ENCODE measurements at places on chromosomes 7 and 10.

DNA sequence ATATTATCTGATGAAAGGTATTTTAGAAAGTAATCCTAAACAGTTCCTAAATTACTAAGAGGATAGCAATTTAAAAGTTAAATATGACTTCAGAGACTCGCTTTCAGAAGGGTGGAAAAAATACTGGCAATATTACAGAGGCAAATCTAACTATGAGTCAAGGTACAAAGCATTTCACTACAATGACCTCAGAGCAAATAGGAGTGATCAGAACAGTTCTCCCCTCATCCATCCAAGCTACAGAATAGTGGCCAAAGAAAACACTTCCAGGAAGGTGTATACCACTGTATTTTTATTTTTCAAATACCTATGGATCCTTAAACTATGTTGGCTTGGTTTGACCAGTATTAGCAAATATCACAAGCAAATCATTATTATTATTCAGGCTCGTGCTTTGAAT, 112.8 kb upstream of the ODAD2 start:
- DNase-seq, result no peak

DNA sequence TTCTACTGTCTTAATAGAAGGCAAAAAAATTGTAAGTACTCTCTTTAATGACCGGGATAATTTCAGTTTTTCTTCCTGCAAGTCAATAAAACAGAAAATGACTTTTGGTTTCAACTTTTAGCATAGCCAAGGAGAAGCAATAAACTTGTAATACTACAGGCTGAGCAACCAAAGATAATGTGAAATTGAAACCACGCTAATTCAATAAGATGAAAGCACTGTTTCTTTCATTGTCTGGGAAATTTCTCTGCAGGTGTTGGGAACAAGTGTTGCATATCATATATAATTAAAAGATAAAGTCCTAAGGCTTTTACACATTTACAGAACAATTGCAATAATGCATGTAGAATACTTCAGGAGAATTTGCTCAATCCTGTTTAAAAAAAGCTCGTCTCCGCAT, 462.3 kb downstream of the PAXIP1 start:
- DNase-seq, result no peak

GRCh38 chr7:85011127-85011526, 175.7 kb downstream of the SEMA3D start:
- no peak for DNase-seq

- DNase-seq, result peak; percentile 44
Measured at GRCh38 chr10:62831346-62831745, 15.2 kb upstream of the EGR2 start.

DNA sequence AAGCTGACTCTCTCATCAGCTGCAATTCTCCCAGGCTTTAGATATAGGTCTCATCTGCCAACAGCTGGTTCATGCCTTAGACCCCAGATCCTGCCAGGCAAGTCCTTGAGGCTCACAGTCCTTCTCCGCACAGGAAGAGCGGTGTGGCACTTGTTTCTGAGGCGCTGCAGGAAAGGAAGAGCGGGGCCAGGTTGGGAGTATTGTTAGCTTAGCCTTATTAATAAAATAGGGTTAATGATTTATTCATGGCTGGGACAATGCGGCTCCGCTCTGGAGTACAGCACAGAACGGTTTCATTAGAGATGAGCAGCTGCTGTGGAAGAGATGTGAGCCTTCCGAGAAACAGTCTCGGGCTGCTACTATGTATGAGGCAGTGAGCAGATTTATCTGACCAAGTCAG, 78.1 kb downstream of the FZD1 start:
- DNase-seq, result no peak

GRCh38 chr7:110311556-110311955, 779.4 kb upstream of the LRRN3 start:
- DNase-seq, result no peak

GRCh38 chr7:136717910-136718557, 150.4 kb upstream of the CHRM2 start:
- DNase-seq, result no peak

GRCh38 chr10:118626953-118627352, 31.5 kb upstream of the PRLHR start:
- peak; percentile 31 for DNase-seq

GRCh38 chr7:94314413-94315410, 80.0 kb upstream of the COL1A2 start:
- no peak for DNase-seq

DNA sequence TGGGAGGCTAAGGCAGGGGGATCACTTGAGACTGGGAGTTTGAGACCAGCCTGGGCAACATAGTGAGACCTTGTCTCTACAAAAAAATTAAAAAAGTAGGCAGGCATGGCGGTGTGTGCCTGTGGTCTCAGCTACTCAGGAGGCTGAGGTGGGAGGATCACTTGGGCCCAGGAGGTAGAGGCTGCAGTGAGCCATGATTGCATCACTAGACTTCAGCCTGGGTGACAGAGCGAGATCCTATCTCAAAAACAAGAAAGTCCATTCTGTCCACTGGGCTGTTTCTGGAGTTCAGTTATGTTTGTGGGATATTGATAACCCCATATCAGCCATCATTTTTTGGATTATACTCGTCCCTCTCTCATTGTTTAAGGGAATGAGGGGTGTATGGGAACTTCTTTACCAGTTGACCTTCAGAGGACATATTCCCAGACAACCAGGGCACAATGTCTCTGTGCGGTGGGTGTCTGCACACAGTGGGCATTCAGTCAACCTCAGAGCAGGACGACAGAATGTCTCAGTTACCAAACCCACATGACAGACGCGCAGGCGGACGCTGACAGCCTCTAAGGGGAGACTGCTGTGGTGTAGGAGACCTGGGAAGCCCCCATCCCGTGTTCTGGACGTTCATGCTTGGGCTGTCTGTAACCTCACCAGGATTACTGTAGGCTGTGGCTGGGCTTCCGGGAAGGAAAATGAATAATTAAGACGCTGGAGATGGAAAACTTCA, 69.4 kb downstream of the CARD11 start:
- no peak for DNase-seq

DNA sequence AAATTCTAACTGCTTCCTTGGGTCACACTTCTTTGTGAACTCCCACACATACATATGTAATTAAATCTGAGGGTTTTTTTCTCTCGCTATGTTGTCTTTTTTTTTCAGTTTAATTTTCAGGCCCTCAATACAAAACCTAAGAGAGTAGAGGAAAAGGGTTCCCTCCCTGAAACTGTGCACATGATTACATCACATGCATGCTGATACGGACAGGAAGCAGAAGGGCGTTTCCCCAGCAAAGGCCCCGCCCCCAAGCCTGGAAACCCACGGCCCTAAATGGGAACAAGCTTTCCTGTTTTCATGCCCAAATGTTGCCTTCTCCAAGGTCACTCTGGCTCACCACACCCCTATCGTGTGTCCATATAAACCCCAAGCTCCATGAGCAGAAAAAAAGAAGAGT, 115.4 kb downstream of the TEX36 start:
- no peak for DNase-seq

GRCh38 chr7:37674531-37674930, 9.0 kb upstream of the GPR141 start:
- DNase-seq, result no peak

DNA sequence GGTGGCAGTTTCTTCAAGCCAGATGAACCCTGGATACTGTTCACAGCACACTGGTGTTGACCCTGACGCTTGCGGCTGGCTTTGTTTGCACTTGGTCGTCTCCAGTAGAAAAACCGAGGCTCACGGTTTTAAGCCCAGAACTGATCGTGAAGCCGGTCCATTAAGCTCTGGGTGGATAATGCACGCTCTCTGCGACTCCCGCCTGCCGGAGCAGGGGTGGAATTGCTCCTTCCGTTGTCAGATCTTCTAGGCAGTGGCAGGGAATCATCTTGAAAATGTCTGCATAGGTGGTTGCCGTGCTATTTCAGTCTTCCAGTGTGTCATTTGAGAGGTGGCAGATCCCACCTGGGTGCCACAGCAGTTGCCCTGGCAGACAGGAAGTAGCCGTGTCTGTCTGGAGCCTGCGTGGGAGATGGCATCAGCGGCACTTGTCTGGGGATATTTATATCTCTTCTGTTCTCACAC, 35.9 kb upstream of the AP5Z1 start:
- peak; percentile 64 for DNase-seq

DNA sequence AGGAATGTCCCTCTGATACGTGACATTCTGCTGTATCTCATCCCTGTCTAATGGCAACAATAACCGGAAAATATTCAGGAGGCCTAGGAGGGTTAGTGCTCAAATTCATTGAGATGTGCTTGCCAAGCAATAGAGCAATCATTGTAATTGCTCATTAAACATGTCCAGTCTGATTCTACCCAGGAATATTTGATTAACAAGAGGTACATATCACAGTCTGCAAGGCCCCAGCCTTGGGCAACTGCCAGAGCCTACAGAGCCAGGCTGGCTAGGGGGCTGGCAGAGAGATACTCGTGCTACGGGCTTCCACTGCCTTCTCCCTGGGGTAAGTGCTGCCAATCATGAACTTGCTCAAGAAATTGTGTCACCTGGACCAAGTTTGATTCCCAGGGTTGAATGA, 99.1 kb downstream of the ALOX5 start:
- DNase-seq, result no peak

- no peak for DNase-seq
Measured at GRCh38 chr10:122779924-122780323, 65.7 kb downstream of the CUZD1 start.

- no peak for DNase-seq
Measured at GRCh38 chr10:8066124-8066523, 11.6 kb downstream of the GATA3 start.

GRCh38 chr7:76278540-76278939, 23.9 kb upstream of the HSPB1 start:
- DNase-seq, result peak; percentile 35

DNA sequence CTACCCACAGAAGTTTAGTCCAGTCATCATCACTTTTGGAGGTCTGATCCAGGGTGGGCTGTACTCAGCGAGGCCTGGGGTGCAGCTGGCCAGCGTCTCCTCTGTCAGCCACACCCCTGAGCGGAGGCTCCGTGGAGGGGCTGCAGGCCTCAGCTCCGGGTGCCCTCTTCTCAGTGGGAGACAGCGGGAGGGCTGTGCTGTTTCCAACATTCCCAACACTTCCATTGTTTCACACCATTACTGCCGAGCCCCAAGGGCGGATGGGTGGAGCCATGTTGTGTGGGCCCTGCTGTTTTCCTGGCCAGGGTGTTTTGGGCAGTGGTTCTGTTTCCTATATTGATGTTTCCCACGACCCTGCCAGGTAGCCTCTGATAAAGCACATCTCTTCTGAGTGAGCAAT, 95.0 kb downstream of the MKI67 start:
- no peak for DNase-seq

DNA sequence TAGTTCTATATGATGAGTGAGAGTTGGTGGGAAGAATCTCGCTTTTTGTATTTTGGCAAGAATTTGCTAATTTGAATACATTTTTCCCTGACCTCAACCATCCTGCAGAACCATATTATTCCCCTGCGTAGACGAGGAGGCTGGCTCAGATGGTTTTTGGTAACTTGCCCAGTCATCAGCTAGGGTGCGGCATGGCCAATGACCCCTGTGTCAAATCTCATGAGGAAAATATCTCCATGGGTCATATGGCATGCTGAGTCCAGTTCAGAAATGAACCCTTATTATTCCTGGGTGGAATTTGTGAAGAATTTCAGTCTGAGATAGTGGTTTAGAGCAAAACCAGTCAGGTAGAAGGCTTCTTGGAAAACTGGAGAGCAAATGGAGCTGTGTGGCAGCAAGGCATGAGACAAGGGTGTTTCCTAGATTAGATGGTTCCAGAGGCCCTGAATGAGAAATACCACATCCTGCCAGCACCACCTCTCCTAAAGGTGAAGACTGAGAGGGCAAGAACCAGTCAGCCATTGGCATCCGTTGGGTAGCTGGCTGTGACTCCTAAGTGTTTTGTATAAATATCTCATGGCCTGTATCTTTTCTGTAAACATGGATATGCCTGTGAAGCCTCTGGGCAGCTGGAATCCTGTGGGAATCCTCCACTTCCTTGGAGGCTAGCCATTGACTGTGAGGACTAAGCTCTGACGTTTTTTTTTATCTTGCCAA, 5.8 kb upstream of the UPP1 start:
- DNase-seq, result peak; percentile 16

- no peak for DNase-seq
Measured at GRCh38 chr10:13648425-13648824, 61.7 kb downstream of the PRPF18 start.

DNA sequence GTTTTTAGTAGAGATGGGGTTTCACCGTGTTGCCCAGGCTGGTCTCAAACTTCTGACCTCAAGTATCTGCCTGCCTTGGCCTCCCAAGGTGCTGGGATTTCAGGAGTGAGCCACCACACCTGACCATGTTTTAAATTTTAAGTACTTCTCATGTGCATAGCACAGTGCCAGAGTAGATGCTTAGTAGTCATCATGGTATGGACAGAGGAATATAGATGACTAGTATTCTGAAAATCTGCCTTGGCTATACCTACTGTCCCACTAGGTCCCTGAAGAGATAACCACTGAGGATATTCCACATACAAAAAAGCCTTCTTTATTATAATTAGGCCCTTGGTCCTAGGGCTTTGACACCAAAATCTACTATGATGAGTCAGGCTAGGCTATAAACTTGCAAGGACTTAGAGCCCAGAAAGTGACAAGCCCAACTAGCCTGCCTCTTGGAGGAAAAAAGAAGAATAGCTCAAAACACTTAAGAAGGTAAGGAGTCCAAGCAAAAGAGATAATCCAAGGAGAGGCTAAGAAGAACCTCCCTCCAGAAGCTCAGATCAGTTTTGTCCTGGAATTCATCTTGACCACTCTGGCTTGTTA, 34.0 kb downstream of the LUC7L2 start:
- DNase-seq, result no peak

DNA sequence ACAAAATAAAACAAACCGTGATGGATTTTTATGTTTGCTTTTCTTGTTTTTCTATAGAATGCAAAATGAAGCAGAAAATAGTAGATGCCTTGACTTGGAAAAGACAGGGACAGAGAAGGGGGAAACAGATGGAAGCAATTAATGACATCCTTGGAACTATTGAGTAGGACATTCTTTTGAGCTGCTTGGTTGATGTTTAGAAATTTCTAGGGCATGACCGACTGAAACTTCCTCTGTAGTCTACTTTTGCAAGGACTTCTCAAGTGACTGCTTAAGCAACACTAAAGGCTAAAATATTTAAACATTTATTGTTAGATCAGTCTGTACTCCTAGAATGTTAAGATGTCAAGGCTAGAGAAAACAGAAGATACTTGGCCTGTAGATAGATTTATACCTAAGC, 49.4 kb downstream of the VCL start:
- DNase-seq, result no peak

- no peak for DNase-seq
Measured at GRCh38 chr10:127762925-127763324, 25.9 kb downstream of the FOXI2 start.

DNA sequence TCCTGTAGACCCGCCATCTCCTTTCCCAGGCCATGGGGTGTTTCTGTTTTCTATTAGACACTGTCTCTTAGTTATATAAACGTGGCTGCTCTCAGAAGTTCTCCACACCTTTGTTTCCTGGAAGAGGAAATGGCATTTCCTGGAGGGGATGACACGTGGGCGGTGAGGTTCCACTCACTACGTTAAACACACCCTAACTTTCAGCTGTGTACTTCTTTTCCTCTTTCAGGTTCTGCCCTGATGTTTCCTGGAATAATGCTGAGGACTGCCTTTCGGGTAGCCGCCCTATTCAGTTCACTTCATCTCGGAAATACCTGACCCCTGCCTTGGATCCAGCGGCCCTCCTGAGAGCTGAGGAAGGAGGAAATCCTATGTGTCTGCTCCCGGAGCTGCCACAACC, 3.4 kb upstream of the PRKCQ start:
- no peak for DNase-seq

- no peak for DNase-seq
Measured at GRCh38 chr7:151633516-151633812, 113.8 kb upstream of the RHEB start.

- no peak for DNase-seq
Measured at GRCh38 chr7:129843365-129843898, 109.3 kb downstream of the UBE2H start.

- no peak for DNase-seq
Measured at GRCh38 chr7:51606601-51607154, 290.1 kb upstream of the COBL start.
